CD4-positive, alpha-beta T cell treated with Interleukin-17A for 1 hour (primary cell): ENCODE measurements at places on chromosomes 4 and X.
A peak's percentile ranks its signal among the peaks of the same experiment; 100 is the strongest.

- DNase-seq: no peak
Measured at GRCh38 chr4:54731552-54731951, 73.8 kb downstream of the KIT start.

- no peak for DNase-seq
Measured at GRCh38 chrX:120732879-120733278, 103.0 kb upstream of the C1GALT1C1 start.

GRCh38 chrX:154002215-154002719 lies 17.4 kb downstream of the IRAK1 start:
- peak; percentile 73 for DNase-seq

GRCh38 chrX:10172877-10173276 lies 16.1 kb downstream of the CLCN4 start:
- DNase-seq: no peak

GRCh38 chr4:71453531-71453930 lies 114.7 kb downstream of the SLC4A4 start:
- no peak for DNase-seq

- no peak for DNase-seq
Measured at GRCh38 chr4:92651536-92651935, 347.8 kb downstream of the GRID2 start.

GRCh38 chrX:123924186-123924585 lies 37.3 kb upstream of the STAG2 start:
- no peak for DNase-seq

GRCh38 chrX:148534291-148534690 lies 33.9 kb downstream of the AFF2 start:
- no peak for DNase-seq

DNA sequence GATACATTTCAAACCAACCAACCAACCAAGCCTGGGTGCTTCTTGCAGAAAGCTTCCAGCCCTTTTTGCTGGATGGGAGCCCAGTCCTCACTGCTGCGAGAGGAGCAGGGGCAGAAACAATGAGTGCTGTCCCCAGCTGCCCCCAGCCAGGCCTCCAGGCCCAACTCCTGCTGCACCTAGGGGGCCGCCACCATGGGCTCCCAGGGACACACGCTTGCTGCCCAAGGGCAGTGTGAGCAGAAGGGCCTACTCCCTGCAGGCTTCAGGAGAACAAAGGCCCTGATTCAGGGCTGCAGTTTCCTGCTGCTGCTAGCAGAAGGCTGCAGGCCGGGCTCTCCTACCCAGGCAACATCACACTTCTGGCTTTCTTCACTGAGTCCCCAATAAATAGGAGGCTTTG lies 37.7 kb upstream of the ENPP6 start:
- DNase-seq: no peak

DNA sequence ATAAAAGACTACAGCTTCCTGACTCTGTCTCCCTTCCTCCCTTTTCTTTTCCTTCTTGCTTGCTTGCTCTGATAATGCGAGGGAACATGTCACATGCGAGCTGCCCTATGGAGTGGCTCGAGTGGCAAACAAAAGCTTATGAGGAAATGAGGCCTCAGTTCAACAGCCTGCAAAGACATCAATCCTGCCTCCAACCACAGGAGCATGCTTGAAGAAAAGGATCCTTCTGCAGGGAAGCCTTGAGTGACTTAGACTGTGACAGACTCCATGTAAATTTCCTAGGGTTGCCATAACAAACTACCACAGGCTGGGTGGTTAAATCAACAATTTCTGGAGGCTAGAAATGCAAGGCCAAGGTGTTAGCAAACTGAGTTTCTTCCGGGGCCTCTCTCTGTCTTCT lies 152.5 kb downstream of the NR3C2 start:
- no peak for DNase-seq

- no peak for DNase-seq
Measured at GRCh38 chr4:168724686-168725411, 228.0 kb downstream of the PALLD start.

GRCh38 chr4:16498978-16499377 lies 272.7 kb upstream of the TAPT1 start:
- DNase-seq: no peak

- peak; percentile 40 for DNase-seq
Measured at GRCh38 chr4:38805530-38806145, 1.0 kb upstream of the TLR1 start.

- no peak for DNase-seq
Measured at GRCh38 chrX:127732709-127733108, 319.5 kb downstream of the ACTRT1 start.

DNA sequence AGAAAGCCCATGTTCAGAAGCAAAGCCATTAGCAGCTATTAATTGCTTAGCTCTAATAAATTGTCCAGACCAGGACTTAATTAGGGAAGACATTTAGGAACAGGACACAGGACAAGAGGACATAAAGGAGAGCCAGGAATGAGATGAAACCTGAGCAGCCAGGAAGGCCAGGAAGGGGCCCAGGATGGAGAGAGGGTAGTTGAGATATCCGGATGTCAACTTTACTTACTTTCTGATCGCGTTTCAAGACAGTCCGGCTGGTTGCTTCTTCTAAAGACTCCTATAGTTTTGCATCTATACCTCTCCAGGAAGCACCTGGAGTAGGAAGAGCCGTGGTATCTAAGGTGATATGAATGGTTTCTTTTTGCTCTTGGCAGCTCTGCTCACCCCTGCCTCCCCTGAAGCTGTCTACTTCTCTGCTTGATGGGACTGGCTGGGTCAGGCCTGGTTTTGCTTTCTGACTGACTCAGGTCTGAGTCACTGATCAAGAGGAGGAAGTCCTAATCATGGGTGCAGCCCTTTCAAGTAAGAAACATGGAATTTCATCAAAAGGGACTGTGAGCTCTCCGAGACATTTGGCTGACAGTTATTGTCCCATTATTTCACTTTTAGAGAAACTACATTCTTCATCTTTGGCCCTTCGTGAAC lies 733.3 kb downstream of the RPA4 start:
- DNase-seq: peak; percentile 1

GRCh38 chrX:132665676-132666075 lies 176.8 kb upstream of the MBNL3 start:
- DNase-seq: no peak

GRCh38 chr4:117654079-117654478 lies 380.2 kb upstream of the NDST3 start:
- no peak for DNase-seq

GRCh38 chr4:714087-714486 lies 8.5 kb downstream of the PCGF3 start:
- no peak for DNase-seq

- no peak for DNase-seq
Measured at GRCh38 chrX:132652871-132653270, 164.0 kb upstream of the MBNL3 start.

DNA sequence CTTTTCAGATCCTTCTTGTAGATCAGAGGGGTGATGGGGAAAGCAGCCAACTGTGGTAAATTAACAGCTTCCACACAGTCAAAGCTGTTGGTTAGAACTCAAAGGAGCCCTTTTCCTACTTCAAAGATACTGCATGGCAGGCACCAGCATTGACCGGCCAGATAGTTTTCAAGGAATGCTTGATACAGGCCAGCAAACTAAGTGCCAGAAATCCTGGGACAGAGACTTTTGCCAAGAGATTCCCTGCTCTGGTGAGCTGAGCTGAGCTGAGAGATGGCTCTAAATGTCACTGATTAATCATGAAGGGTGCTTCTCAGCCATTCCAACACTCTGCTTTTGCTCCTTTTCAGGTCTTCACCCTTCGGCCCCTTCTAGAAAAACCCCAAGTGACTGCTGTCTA lies 131.6 kb upstream of the MED14 start:
- DNase-seq: no peak

GRCh38 chr4:109266891-109267290 lies 35.6 kb downstream of the COL25A1 start:
- DNase-seq: no peak

DNA sequence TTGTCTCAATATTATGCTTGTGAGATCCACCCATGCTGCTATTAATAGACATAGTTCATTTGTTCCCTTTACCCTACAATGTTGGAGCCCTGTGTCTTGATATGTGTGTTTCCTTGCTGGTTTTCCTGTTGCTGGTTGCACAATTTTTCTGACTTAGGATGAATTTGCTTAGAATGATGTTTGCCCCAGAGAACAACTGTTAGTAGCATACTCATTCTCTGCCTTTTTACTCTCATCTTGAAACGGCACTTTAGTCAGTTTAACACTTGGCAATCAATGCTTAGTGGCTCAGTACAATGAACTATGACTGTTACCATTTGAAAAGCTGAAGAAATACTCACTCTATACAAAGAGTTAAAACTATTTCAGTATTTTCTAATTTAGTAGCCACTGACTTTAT lies 158.8 kb upstream of the NDST4 start:
- DNase-seq: no peak

- no peak for DNase-seq
Measured at GRCh38 chr4:10201381-10202223, 85.0 kb upstream of the WDR1 start.

- no peak for DNase-seq
Measured at GRCh38 chr4:138348055-138348454, 105.9 kb upstream of the SLC7A11 start.

- DNase-seq: no peak
Measured at GRCh38 chrX:74911494-74911893, 13.8 kb downstream of the NEXMIF start.

DNA sequence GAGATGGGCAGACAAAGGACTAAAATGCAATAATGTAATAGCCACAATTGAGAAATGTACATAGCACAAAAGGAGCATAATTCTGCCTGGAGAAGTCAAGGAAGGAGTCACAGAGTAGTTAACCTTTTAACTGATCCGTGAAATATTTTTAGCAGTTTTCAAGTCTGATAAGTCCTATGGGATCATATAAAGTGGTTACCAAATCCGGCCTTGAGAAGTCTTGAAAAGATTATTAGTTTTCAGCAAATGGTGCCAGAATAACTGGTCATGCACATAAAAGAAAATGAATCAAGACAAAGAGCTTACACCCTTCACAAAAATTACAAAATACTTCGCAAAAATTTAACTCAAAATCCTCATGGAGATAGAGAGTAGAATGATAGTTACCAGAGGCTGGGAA lies 788.7 kb upstream of the AMOT start:
- DNase-seq: no peak

DNA sequence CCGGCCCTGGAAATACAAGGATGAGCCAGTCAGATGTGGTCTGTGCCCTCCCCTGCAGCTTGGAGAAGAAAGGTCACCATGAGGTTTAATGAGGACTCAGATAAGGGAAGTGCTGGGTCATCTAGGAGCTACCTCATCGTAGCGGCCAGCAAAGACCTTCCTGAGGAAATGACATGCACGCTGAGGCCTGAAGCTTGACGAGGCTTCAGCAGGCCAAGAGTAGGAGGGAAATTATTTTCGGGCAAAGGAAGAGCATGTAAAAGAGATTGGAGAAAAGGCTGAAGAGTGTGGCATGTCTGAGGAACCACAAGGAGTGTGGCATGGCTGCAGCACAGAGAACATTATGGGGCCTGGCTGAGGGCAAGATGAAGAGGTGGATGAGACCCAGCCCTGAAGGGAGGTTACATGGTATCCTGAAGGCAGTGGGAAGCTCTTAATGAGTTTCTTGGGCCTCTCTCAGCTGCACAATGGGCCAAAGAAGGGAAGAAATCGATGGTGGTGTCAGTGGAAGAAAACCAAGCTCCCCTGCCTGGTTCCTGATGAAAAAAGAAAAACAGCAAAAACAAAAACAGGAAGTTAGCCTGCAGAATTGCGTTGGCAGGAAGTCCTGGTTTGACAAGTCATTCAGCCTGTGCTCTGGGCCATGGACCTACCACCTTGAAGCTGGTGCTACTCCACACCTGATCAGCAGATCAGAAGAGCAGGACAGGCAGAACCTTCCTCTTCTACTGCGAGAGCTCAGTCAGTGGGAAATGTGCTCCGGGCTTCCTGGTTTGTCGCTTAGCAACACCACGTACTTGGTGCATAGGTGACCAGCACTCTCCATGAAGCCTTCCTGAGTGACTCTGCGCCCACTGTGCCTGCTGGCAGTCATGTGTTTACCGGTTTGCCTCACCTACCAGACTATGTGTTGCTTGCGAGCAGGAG lies 134.5 kb upstream of the KLF3 start:
- DNase-seq: peak; percentile 63

- no peak for DNase-seq
Measured at GRCh38 chrX:43702079-43702524, 46.0 kb downstream of the MAOA start.

- DNase-seq: no peak
Measured at GRCh38 chr4:141036786-141037185, 96.5 kb downstream of the RNF150 start.

DNA sequence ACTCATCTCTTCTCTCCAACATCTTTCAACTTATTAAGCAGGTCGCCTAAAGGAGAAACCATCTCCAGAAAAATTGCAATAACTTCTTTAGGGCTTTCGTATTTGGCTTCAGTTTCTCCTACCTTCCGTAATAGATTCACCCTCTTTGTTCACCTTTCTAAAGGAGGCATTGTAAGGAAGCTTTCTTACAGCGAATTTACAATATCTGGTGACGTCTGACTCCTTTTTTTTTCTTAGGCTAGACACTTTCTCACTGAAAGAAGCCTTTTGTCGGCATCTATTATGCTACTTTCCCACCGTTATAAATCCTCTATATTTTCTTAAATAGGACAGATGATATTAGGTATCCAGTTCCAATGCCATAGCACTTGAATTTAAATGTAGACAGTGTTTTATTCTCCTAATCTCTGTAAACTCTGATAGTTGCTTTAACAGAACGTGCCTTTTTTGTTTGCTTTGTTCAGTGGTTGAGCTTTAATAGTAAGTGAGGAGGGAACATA lies 302.4 kb downstream of the IL1RAPL1 start:
- no peak for DNase-seq

GRCh38 chrX:66164470-66164869 lies 423 bp downstream of the HEPH start:
- no peak for DNase-seq

- no peak for DNase-seq
Measured at GRCh38 chrX:53048169-53049126, at the start of gene GPR173. GPR173 (plus strand) TSS chrX:53048789; CDS start chrX:53076622, 27,833 bp downstream.

- DNase-seq: no peak
Measured at GRCh38 chrX:66489339-66489738, 149.5 kb downstream of the EDA2R start.

- DNase-seq: no peak
Measured at GRCh38 chr4:39231660-39232059, 49.3 kb downstream of the WDR19 start.

GRCh38 chrX:119497185-119497584 lies 28.9 kb downstream of the SLC25A5 start:
- DNase-seq: no peak

GRCh38 chrX:45191383-45191782 lies 9.3 kb downstream of the DIPK2B start:
- DNase-seq: no peak

- no peak for DNase-seq
Measured at GRCh38 chrX:144717682-144718081, 529.6 kb upstream of the SPANXN1 start.
